ENCODE measurements at places on chromosomes 12 and 14. TPM values are rescaled to one million over a fixed set of nuclear protein-coding genes. Genes with fewer than 3 reads are reported as not detected.
A peak's percentile ranks its signal among the peaks of the same experiment; 100 is the strongest.

DNA sequence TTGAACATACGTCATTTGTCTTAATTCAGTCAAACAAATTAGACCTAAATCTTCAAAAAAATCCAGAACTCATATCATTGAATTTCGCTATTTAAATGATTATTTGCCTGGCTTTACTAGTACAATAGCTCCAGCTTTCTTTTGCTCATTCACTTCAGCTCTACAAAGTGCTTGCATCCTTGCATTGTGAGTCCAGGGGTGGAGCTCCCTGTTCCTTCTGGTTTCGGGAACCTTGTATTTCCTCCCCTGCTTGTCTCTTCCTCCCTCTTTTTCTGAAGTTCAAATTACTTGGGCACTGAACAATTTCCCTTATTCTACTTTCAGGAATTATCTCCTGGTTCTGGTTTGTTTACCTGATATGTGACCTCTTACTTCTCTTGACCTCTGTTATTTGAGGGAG lies 58.1 kb upstream of the KITLG start:
- peak; percentile 17 for DNase-seq

GRCh38 chr14:33809396-33809981 lies 141.4 kb downstream of the EGLN3 start:
- DNase-seq: no peak

Gene POTEG
- not detected for polyA plus RNA-seq

Gene SPSB2
- polyA plus RNA-seq: 9.9 TPM

Gene INHBC
- polyA plus RNA-seq: not detected

Gene KRT79
- 0.15 TPM for polyA plus RNA-seq

Data from stomach (tissue), 19 donors.